ENCODE measurements at places on chromosomes 11 and 22.

GRCh38 chr11:30786256-30787110 lies 200.3 kb upstream of the MPPED2 start:
- no peak for DNase-seq

DNA sequence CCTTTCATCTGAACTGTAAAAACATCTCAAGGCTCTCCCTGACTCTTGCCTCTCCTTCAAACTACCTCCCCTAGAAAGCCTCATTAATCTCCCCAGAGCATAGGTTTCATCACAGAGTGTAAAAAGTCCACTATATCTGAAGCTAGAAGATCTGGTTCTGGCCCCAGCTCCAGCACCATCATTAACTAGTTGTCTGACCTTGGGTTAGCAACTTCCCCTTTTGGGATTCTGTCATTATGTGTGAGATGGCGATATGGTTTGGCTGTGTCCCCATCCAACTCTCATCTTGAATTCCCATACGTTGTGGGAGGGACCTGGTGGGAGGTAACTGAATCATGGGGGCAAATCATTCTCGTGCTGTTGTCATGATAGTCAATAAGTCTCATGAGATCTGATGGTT lies 97.3 kb downstream of the KCNC1 start:
- DNase-seq, result no peak

DNA sequence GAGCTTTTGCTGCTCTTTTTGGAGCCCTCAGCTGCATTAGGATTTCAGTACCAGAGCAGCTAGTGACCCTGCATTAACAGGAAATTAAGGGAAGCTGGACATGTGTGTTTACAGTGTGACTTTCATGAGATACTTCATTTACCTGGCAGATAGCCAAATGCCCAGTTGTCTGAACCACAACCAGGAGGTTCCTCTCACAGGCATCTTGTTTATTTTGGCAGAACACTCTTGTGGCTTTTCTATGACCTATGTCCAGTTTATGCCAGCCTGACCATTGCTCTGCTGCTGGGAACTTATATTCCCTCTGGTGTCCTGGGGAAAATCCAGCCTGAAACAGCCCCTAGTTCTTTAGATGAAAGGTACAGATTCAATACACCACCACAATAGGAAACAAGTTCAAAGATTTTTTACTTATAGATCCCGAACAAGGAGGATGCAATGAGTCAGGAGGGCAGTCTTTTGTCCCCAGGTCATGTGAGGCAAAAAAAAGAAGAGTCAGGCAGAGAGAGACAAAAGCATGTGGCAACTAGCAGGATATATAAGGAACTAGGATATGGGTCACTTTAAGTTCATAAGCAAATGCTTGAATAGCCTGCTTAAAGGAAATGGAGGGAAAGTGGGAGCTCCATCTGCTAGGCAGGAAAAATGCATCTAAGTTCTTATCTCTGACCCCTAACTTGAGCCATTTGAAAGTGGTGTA lies 379.3 kb downstream of the INSC start:
- no peak for DNase-seq

DNA sequence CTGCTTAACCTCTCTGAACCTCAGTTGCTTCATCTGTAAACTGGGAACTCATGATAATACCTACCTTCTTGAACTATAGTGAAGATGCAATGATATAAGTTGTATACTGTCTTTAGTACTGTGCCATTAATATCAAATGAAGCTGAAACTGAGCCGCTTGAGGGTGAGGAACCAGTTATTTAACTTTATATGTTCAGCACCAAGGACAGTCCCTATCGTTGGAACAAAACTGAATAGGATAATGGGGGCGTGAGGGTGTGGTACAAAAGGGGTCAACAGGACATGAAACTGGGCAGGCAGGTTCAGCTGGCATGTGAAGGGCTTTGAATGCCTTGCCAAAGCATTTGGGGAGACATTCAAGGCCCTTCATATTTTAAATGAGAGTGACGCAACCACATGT lies 112.6 kb downstream of the C11orf91 start:
- DNase-seq, result no peak

- DNase-seq, result no peak
Observed at GRCh38 chr22:44074337-44074984, 50.4 kb downstream of the PARVB start.

- DNase-seq, result no peak
Observed at GRCh38 chr11:134453441-134453840, 41.4 kb upstream of the B3GAT1 start.

DNA sequence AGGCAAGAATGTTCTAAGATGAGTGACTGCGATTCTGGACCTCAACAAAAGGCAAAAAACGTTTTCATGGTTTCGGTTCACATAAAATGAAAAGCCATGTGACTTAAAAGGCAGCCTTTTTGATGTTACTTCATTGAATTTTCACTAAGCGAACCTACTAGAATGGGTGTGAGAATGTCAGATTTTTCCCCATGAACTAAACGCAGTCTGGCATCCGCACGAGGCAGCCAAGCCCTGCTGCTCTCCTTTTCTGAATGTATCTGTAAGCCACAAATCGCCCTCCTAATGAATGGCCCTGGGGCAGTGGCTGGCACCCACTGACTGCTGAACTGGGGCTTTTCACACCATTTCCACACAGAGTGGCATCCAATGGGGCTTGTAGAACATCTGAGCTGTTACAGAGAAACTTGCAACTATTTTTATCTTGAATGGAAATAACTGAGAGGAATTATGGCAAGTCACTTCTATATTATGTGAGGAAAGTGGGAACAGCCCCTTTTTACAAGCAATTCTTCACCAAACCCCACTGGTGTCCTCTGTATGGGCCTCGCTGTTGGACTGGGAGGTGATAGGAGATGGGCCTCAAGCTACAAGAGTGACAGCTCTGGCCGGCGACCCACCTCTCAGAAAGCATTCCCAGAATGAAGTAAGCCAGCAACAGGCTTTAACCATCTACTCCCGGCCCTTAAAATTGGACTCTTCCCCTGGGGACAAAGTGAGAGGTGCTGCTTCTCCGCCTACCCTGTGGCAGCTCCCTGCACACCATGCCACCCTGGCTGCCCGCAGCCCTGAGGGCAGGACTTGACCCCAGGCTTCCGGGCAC lies 29.4 kb downstream of the PPP2R1B start:
- DNase-seq, result no peak

DNA sequence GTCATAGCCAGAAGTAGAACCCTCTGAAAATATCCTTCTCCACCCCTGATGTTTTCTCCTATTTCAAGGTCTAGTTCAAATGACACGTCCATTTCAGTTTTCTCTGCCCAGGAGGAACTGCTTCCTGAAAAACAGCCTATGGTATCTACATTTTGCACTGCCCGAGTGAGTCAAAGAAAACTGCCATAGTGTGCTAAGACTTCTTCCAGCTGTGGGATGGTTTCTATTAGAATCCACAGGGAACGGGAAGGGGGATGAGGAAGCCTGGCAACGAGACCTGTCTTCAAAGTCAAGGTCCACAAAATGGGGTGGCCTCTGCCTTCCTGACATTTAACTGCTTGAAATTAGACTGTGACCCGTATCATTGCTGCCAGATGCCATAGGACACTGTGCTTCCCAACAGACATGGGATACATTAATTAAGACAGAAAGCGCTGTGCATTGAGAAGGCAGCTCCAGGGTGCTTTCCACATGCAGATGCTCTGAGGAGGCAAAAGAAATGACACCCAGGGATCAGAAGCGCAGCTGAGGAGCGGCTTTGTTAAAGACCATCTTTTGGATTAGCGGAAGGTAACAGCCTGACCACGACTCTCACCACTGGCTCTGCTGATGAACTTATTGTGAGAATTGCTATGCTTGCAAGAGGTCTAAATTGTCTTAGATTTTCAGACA lies 39.4 kb upstream of the NUP50 start:
- no peak for DNase-seq
